Kidney tubule cell (primary cell): ENCODE measurements at places on chromosomes 6 and 20.

GRCh38 chr6:83976037-83976755 is 57.4 kb upstream of the MRAP2 start:
- no peak for DNase-seq

DNA sequence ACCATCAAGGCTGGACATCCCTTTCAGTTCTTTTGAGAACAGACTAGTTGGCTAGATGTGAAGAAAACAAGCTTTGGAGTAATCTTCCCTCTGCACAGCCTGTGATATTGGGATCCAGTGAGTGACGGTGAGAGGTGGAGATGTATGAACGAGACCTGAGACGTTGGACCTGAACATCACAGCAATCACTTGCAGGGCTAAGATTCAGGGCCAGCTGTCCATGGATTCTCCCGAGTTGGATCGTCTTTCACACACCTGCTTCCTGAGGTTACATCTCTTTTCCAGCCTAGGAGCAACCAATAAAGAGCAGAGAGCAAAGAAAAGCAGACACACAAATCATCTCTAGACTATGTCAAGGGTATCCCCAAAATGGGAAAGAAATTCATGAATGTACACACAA is 30.0 kb upstream of the TMEM14A start:
- no peak for DNase-seq

DNA sequence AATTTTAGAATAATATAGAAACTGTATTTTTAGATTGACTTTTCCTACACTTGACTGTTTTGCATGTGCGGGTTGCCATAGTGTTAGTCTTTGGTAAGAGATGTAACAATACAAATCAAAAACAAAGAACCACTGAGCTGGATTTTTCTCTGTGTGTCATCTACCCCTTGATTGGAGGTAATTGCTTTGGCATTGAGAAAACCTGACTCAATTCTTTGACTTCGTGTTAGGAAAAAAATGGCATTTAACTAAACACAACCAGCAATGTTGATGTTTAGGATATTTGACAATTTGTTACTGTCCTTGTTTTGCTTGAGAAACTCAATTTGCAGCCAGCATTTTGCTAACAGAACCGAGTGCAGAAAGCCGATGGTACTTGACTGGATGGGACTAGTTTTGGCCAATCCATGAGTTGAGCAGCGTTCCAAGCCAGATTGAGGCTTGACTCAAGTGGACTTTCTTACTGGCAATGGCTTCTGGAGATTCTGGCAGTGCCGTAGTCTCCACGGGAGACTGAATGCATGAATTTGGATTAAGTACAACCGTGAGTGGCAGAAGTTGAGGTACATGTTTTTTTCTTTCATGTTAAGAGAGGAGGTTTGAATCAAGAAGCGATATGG is 17.1 kb downstream of the TPBG start:
- DNase-seq: no peak

DNA sequence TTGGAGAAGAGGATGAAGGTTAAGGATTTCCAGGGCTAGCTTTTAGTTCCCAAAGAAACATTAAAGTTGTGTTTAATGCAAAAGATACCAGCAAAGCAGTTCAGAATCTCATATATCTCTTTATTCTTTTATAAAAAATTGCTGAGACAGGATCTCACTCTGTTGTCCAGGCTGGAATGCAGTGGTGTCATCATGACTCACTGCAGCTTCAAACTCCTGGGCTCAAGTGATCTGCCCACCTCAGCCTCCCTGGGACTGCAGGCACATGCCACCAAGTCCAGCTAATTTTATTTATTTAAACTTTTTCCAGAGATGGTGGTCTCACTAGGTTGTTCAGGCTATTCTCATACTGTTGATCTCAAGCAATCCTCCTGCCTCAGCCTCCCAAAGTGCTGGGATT is 41.1 kb upstream of the CAP2 start:
- peak; percentile 49 for DNase-seq

DNA sequence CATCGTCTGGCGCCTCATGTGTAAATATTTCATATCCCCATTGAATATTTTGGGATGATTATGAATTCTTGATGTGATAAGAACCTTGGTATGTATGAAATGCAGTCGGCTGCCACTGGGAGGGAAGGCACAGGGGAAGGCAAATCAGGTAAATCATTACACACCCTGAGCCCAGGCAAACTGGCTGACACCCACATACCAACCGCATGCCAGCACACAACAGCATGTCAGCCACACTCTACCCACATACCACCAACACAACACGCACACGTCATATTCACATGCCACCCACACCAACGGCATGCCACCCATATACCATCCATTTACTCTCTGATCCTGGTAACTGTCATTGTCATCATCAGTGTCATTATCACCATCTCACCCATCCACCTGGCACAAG is 28.3 kb upstream of the MDGA1 start:
- peak; percentile 92 for DNase-seq

- peak; percentile 56 for DNase-seq
Observed at GRCh38 chr6:169932491-169932890, 181.1 kb downstream of the ERMARD start.

DNA sequence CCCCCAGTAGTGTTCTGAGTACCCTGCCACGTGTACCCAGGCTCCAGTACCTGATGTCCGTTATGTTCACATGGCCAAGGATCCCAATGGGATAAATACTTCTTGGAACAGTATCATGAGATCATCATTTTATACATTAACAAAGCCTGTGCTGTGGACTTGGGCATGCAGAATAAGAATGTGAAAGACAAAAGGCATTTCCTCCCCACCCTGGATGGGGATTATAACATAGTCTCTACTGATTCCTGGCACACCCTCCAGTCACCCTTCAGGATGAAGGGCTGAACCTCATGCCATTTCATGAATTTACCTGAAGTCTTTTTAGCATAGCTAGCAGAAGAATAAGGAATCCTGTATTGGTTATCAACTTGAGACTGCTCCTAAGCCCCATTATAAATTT is 2.8 kb downstream of the TNFRSF21 start:
- DNase-seq: peak; percentile 82
